Fibroblast of skin of right biceps (primary cell): ENCODE measurements at places on chromosomes 7 and 10.

DNA sequence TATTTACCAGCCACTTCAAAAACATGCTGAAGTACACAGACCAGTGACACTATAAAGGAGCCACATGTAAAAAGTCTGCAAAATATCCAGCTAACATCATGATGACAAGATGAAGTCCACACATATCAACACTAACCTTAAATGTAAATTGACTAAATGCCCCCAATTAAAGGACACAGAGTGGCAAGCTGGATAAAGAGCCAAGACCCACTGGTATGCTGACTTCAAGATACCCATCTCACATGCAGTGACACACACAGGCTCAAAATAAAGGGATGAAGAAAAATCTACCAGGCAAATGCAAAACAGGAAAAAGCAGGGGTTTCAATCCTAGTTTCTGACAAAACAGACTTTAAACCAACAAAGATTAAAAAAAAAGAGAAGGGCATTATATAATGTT, 12.9 kb upstream of the C10orf88 start:
- no peak for DNase-seq

- peak; percentile 49 for DNase-seq
Observed at GRCh38 chr7:41732843-41733306, 30.0 kb upstream of the INHBA start.

- no peak for DNase-seq
Observed at GRCh38 chr10:97096261-97097083, 89.3 kb downstream of the SLIT1 start.

DNA sequence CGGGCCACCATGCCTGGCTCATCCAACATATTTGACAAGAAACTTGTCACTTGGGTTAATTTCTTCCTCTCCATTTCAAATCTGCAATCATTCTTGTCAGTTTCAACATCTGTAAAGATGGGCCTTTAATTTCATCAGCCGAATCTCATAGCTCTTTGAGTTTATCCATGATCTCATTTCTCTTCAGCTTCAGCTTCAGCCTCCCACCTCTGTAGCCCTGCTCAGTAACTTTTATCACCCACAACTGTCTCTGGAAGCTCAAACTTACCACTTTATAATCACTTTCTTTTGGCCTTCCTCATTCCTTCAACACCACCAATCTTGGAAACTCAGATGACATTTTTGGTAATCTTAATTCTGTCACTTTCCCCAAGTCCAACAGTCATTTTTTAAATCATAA, 83.2 kb downstream of the CPED1 start:
- DNase-seq = no peak

DNA sequence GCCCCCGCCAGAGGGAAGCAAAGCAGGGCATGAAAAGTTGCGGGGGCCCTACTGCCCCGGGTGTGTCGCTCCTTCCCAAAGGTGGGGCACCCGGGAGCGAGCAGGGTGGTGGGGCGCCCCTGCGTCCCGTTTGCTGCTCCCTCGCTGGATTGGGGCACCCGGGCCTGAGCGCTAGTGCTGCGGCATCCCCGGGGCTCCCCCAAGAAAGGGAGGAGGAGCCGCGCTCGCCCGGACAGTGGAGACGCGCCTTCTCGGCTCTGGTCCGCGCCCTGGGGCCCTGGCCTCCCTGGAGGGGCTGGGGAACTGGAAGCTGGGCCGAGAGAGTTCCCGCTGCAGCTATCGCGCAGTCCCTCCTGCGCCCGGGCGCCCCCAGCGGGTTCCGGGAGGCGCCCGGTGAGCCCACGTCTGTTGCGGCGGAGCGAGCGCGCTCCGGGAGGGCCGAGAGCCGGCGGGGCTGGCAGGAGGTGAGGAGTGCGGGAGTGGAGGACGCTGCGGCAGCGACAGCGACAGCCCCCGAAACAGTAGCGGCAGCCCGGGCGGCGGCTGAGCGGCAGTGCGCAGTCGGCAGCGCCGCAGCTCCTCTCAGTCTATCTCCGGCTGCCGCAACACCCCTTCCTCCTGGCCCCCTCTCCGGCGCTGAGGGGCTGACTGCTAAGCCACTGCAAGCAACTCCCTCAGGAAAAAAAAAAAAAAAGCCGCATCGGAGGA, 504 bp upstream of the BMPER start:
- peak; percentile 74 for DNase-seq

GRCh38 chr10:1347962-1348772, 292.0 kb downstream of the WDR37 start:
- no peak for DNase-seq

- DNase-seq = no peak
Observed at GRCh38 chr10:113060201-113061053, 110.4 kb downstream of the TCF7L2 start.

GRCh38 chr10:93812659-93813338, 55.1 kb downstream of the LGI1 start:
- no peak for DNase-seq

DNA sequence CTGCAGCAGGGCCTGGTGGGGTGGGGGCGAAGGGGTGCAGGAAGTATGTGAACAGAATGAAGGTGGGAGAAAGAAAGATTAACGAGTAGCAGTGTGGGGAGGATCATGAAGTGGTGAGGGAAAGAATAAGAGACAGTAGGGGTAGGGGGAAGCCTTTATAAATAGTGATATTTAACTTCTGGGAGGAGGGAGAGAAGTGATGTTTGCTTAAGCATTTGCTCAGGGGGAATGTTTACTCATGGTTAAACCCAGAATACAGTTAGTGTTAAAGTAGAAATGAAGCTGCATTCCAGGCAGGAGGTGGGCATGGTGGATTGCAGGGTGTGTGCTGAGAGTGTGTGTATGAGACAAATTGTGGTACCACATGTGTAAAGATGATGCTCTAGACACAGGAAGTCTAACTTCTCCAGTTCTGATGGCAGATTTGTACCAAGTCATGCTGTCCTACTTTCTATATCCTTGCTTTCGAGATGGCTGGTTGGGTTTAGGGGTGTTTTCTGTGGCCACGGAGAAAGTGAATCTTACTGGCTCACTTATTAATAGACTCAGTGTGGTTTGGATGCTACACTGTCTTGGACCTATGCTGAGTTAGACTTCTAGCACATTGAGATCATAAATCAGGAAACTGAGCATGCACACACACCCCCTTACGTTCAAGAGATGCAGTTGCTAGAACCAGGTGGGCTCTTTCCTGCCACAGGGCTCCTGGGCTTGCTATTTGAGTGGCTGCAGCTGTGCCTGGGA, 10.6 kb upstream of the DNMBP start:
- DNase-seq = no peak

DNA sequence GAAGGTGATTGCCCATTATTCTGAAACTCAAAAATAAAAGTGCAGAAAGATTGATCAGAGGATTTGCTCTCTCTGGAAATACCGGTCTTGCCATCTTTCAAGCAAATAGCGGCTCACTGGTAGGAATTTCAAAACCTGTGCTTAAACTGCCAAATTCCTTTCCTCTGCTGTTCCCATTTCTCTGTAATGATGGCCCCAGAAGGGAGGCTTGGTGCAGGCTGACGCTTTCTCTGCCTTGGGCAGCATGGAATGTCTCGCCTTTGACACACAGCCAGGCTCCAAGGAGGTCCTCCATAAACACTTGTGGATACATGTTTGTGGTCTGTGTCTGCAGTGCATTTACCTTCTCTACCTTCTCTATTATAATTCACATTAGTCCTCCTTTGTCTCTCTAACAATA, 146.8 kb downstream of the HIBADH start:
- peak; percentile 8 for DNase-seq

- DNase-seq = no peak
Observed at GRCh38 chr10:115028419-115028818, 64.7 kb upstream of the ATRNL1 start.

GRCh38 chr10:17473228-17473950, 19.0 kb upstream of the ST8SIA6 start:
- DNase-seq = no peak

DNA sequence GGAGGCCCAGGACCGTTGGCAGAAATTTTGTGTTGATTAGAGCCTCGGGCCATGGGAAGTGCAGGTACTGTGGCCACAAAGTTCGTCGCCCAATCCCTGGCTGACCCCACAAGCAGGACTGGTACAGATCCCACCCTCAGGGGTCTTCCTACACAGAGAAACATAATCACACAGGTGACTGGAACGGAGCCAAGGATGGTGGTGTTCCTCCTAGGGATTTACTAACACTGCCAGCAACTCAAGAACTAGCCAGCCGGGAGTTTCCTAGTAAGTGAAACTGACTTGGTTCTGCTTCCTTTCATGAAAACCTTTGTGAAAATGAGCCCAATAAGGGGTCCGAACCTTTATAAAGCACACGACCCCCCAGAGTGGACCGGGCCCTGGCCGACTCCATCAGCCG, 5.7 kb downstream of the CUX1 start:
- no peak for DNase-seq

- peak; percentile 7 for DNase-seq
Observed at GRCh38 chr10:68221196-68221595, 10.7 kb downstream of the ATOH7 start.

DNA sequence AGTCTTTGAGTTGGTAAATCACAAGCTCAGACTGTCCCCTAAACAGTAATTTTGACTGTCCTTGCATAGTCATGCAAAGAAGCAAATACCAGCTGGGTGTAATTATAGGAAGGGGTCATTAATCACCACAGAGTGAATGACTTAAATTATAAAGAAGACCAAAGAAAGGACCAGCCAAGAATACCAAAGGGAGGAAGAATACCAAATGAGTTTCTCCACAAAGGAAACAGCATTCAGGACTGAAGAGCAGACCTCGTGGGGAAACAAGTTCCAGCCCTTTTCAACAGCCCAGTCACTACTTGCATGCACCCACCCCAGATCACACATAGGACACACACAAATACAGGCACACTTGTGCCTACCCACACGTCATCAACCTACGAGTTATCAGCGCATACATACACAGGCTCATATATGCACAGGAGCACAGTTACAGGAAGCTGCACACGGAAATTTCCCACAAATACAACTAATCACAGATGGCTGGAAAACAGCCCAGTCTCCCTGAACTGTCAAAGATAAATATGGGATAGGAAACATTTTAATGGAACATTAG, 77.6 kb downstream of the DENND2A start:
- DNase-seq = peak; percentile 53
